ENCODE measurements at places on chromosomes 3 and 15.

GRCh38 chr15:92502930-92503857 lies 109.5 kb downstream of the ST8SIA2 start:
- DNase-seq, result no peak

DNA sequence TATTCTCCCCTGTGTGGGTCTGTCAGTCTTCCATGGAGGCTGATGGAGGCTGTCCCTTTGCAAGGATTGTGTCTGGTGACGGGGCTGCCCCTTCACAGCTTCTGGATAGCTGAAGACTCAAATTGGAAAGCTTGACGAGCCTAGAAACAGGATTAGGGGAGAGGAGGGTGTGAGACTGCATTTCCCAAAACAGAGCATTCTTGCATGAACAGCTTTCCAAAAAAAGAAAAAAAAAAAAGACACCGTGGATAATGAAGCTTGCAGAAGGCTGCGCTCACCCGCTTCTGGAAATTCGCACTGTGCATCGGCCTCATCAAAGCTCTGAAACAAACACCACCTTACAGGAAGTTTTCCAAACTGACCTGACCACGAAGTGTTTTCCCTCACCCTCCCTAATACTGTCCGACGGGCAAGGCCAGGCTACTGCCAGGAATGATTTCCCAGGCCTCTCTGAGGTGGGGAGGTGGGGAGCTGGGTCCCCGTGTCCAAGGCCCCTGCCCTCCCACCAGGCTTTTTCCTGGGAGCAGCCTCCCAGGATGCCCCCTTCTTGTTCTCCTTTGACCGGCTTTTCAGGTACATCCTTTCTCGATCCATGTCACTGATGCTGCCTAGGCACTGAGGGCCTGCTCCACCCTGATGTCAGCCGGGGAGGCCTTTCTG lies 24.9 kb upstream of the MUC4 start:
- no peak for DNase-seq

DNA sequence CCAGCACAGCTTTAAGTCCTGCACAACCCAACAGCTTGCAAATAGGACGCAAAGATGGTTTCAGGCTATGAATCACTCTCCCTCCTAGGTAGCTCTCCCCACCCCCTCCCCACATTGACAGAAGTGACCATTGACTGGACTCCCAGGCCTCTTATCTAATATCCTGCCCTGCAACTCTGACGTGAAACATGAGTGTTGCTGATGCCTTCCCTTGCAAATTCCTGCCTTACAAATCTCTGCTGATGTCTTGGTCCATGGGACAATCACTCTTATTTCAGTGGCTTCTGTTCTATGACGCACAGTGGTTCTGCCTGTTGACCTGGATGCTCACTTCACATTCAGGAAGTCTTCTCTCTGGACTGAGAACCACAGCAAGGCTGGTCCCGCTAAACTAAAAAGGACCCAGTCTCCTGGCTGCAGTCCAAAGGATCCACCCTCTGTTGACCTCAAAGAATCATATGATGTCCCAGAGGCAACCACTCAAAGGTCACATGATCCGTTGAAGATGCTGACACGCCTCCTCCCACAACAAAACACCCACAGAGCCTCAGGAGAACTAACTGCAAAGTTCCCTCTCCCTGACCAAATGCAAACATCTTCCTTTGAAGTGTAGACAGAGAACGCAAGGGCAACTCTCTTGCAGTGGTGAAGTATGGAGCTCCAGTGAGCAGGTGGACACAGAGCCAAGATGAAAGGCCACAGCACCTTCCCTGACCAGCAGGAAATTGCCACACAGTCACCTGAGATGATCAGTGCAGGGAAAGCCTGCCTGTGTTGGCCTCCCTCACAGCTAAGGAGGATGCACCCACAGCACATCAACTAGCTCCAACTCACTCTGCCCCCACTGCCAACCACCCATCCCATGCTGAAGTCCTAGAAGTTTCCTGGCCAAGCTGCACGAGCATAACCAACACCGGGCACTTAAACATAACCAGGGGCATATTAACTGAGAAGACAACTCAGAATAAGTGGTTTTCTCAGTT lies 112.3 kb downstream of the ADAMTS17 start:
- no peak for DNase-seq

- DNase-seq, result no peak
Measured at GRCh38 chr15:91216000-91216399, 115.9 kb downstream of the SV2B start.

GRCh38 chr3:17577796-17578520 lies 164.5 kb downstream of the TBC1D5 start:
- DNase-seq, result no peak

- DNase-seq, result no peak
Measured at GRCh38 chr3:167198949-167199600, 181.0 kb downstream of the ZBBX start.

DNA sequence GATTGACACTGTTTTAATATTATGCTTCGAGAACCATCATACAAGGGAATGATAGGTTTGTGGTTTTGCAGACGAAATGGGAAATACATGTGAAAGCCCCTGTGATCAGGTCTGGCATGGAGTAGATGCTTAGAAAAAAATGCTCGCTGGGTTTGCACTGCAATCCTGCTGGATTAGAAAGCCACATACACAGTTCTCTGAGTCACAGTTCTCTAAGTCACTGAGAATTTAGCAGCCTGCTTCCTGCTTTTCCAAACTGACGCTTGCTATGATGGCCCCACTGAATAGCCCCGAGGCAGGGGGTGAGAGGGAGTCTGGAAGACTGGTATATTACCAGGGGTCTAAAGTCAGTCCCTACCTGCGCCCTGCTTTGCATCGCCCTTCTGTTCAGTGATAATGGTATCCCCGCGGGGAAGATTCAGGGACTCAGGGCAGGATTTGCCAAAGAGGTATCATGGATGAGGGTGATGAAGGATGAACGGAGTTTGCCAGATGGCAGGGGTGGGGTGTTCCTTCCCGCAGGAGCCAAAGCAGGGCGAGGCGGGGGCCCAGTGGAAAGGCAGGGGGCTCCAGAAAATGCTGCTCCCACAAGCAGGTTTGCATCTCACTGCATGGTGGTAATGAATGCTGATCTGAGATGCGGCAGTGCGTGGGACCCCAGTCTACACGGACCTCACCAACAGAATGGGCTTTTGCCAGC lies 82.3 kb downstream of the IQSEC1 start:
- no peak for DNase-seq

- DNase-seq, result no peak
Measured at GRCh38 chr3:169969174-169970095, 2.8 kb downstream of the SEC62 start.

DNA sequence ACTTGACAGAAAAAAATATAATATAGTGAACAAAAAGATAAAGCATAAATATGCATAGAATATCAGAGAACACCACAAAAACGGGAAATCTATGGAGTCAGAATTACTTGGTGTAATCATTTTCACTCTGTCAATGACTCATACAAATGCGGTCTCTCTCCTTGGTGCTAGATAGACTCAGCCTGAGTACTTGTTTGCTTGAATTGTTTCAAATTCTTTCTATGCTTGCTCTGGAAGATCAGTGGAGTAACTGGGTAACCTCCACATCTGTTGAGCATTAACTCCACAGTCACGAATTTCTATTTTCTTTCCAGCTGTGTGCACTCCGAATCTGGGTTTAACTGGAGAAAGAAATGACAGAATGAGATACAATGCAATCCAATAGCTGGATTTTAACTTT lies 760.4 kb downstream of the ZPLD1 start:
- no peak for DNase-seq

- DNase-seq, result no peak
Measured at GRCh38 chr15:70507772-70508371, 255.5 kb downstream of the UACA start.

DNA sequence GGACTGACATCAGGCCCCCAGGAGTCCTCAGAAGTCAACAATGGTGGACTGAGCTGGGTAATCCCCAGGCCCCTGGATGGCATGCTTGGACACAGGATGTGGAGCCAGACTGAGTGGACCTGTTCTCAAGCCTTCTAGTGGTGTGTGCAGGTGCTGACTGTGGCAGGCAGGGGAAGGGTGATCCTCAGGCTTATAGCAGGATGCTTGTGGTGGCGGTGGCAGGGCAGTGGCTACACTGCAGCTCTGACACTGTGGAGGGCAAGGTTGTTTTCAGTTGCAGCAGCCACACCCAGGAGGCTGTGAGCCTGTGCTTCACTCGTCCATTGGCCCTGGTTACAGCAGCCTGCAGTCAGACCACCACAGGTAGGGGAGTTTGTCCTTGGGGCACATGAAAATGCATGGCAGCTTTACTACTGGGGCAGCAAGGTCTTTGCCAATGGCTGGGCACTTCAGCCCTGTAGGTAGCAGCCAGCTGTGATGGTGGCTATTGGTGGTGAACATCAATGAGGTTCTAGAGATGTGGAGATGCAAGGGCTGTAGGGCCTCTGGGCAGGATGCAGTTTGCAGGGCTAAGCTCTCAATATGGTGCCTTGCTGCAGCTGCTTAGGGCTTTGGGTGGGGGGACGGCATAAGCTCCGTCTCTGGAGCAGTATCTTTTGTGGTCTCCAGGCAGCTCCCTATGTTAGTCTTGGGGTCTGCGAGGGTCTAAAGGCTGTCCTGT lies 17.5 kb upstream of the MYO5A start:
- DNase-seq, result no peak

GRCh38 chr15:97929456-97930229 lies 30.9 kb upstream of the ARRDC4 start:
- no peak for DNase-seq
